ENCODE measurements at places on chromosomes 3 and 15.

DNA sequence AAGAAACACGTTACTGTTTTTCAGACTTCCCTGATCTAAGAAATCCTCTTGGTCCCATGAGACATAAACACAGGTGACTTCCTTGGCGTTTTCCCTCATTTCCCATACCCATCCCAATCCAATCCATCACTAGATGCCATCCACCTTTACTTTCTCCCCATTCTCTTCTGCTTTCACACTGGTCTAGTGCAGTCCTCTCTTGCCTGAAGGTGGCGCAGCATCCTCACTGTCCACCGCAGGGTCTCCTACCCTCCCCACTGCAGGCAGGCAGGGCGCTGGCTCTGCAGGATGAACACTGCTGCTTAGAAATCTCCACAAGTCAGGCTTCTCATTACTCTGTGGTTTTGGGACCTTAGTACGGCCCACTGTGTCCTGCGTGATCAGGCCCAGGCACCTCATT, 58.2 kb downstream of the RAB7A start:
- DNase-seq, result no peak

DNA sequence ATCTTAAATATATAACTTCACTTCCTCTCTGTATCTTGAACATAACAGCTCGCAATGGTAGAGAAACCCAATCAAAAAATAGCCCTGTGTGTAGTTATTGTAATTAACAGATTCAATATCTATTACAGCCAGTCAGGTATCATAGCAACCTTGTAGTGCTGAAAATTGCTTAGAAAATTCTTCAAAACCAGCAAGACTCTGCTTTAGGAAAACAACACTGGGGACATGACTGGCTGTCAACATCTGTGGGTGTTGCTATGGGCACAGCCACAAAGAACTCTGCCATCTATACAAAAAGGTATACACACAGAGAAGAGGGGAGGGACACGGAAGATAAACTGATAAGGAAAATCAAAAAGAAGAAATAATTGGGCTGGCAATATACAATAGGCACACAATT, 101.2 kb downstream of the WDR72 start:
- peak; percentile 77 for DNase-seq

- DNase-seq, result peak; percentile 79
Observed at GRCh38 chr3:72682936-72683452, 165.3 kb downstream of the SHQ1 start.

DNA sequence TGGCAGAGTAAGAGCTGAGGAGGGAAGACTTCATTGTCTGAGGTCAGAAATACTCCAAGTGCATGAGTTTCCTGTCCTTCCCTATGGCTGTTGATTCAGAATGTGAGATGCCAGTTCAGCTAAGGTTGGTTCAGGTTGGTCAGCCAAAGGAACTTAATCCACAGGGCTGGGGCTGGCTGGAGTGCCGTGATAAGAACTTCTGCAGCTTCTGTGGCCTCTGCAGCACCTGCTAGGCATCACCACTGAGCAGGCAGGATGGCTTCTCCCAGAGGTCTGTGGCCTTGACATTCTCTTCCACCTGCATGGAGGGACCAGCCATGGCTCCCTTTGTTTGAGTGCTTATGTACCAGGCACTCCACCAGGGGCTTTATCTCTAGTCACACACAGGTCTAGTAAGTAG, 109.5 kb upstream of the PLXNA1 start:
- DNase-seq, result no peak

DNA sequence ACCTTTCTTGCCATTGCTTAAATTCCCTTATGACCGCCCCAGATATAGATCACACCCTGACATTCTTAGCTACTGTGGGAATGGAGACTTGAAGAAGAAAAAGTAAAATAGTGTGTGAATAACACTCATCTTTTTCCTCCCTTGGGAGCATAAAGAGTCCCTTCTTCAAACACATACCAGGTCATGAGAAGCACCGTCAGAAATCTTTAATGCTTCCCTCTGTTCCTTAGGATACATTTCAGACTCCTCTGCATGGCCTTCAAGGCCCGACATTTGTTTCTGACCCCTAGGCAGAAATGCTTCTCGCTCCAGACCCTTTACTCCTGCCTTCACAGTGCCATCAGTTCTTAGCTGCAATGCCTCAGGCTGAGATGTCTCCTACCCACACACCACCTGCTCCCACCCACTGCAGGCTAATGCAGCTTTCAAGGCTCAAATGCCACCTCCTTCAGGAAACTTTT, 143.8 kb upstream of the IL12A start:
- no peak for DNase-seq

GRCh38 chr3:104849070-104849469, 517.6 kb upstream of the ALCAM start:
- no peak for DNase-seq

Measured in NCI-H1930 (cell line).